DMS79 treated with DMSO at 0.1 percent for 48 hours (cell line): ENCODE measurements at places on chromosomes 1 and 21.

- DNase-seq: no peak
These were observed 70.1 kb downstream of the EPHB2 start for GRCh38 chr1:22780696-22781095.

- peak; percentile 52 for DNase-seq
These were observed at the start of gene ROR1 for GRCh38 chr1:63773815-63774616. Gene ROR1, plus strand, starts transcription at chr1:63774017.

GRCh38 chr1:196180847-196181593 is 427.2 kb downstream of the KCNT2 start:
- no peak for DNase-seq

DNA sequence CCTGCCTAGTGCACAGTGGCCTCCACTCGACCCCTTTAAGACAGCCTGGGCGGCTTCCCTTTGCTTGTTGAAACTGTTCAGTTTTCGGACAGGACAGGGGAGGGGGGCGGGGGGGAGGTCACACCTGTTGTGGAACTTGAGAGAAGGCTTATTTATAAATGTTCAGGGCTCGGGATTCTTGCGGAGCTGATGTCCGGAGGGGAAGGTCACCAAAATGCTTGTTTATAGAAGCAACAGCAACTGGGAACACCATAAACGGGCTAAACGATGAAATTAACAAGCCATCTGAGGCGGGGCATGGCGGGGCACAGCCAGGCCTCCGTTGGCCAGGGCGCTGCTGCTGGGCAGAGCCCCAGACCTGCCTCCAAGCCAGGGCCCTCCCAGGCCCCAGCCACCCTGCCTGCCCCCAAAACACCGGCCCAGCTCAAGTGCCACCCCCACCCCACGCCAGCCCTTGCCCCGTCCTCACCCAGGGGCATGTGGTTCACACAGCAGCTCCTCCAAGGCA is 59.8 kb upstream of the CASZ1 start:
- no peak for DNase-seq
